ENCODE measurements at places on chromosomes 7 and 10.

DNA sequence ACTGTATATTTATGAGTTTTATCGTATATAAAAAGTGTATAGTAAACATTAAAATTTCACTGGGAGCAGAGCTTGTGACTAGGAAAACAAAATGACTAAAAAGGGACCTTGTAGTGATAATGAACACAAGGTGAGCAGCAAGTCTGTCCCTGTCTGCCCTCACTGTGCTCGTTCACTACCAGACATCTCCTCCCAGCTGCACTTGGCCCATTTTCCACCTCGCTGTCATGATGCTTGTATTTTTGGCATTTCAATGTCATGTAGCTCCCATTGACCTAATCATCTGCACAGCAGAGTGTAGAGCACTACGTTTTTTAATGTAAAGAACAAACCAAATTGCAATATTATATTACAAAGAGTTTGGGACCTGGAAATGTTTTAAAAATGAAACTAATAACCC is 207.2 kb downstream of the ZEB1 start:
- DNase-seq: no peak

- no peak for DNase-seq
These were observed 119.8 kb downstream of the SPAG6 start for GRCh38 chr10:22464966-22465629.

DNA sequence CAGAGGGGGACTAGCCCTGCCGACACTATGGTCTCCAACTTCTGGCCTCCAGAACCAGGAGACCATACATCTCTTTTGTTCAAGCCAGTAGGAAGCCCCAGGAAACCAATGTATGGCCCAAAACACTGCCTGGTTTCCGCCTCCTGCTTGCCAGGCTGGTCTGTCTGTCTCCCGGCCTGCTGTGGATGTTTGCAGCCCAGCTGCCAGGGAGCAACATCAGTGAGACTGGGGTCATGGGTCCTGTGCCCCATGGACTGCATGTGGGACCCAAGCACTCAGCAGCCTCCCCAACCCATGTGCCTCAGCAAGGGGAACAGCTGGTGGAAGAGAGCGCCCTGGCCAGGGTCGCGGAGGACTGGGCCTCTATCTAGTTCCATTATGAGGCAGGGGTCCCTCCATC is 33.4 kb upstream of the NUB1 start:
- DNase-seq: no peak

- DNase-seq: peak; percentile 44
These were observed 453 bp downstream of the SFMBT2 start for GRCh38 chr10:7410301-7410861.

- DNase-seq: no peak
These were observed 183.4 kb upstream of the ADCY1 start for GRCh38 chr7:45390731-45391130.

- no peak for DNase-seq
These were observed 36.0 kb downstream of the PHF14 start for GRCh38 chr7:11009631-11010030.

GRCh38 chr10:516764-517163 is 172.7 kb downstream of the DIP2C start:
- no peak for DNase-seq

DNA sequence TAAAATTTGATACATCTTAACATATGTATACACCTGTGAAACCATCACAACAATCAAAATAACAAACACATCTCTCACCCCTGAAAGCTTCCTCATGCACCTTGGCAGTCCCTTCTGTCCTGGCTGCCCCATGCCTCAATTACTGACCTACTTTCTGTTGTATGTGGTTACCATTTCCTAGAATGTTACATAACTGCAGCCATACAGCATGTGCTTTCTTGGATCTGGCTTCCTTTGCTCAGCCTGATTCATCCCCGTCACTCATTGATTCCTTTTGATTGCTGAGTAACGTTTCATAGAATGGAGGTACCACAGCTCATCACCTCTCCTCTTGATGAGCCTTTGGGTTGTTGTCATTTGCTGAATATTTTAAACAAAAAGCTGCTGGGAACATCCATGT is 165.3 kb downstream of the CELF2 start:
- no peak for DNase-seq

GRCh38 chr7:45623740-45624391 is 49.7 kb downstream of the ADCY1 start:
- no peak for DNase-seq

DNA sequence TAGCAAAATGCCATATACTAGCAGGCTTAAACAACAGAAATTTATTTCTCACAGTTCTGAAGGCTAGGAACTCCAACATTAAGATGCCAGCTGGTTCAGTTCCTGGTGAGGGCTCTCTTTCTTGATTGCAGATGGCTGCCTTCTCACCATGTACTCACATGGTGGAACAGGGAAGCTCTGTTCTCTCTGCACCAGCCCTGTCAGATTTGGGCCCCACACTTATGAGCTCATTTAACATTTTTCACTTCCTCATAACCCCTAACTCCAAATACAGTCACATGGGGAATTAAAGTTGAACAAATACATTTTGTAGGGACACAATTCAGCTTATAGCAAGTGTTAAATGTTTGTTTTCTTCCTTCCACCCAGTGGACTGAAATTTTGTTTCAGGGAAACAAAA is 218.6 kb upstream of the TAC1 start:
- no peak for DNase-seq

DNA sequence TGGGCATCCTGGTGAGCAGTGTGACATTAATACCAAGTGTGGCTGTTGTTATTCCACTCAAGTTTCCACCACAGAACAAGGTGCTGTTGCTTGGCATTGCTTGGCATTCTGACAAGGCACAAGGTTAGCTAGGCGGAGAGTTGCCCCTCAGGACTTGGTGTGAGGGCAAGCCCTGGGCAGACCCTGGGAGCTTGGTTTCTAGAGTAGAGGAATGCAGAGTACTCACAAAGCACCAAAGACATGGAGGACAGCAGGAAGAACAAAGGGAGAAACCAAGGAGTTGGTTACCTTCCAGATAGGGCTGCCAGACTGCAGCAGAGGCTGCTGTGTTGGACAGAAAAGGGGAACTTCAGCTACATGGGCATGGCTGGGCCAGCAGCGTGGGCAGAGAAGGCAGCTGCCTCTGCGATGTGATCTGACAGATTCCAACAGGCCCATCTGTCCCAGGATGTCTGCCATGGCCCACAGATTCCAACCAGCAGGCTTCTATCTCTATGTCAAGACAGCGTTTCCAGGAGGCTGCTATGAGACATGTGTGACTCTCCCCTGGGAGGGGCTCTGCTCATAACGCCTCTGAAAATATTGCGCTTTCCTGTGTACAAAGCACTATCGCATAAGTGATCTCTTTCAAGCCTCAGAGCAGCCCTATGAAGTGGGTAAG is 1.8 kb downstream of the GOLGA7B start:
- peak; percentile 56 for DNase-seq

GRCh38 chr10:32744321-32744720 is 213.7 kb downstream of the ITGB1 start:
- no peak for DNase-seq

DNA sequence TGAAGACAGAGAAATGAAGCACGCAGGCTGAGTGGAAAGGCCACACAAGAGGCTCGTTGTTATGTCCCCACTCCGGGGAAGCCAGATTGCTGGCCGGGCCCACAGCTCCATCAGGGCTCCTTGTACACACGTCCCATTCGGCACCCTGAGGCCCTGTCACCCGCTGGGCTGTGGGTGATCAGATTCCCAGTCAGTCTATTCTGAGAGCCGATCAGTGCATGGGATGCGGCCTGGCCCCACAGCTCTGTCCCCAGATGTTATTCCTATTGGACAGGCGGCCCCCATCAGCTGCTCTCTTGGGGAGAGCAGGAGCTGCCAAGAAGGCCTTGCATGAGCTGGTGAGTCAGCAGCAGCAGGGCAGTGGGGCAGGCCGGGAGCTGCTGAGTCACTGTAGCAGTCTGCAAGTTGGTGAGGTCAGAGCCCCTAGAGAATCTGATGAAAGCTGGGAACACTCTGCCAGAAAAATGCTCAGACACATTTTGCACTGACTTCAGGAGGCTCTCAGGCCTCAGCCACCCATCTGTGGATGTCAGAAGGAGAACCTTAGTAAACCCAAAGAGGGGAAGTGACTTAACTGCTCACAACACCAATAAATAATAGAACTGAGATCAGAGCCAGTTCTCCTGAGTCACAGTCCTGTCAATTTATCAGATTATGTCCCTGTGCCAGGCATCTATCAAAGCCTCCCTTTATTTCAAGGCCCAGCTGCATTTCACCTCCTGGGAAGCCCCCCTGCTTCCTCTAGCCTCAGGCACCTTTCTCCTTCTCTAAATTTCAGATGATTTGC is 9.4 kb upstream of the PSAP start:
- DNase-seq: peak; percentile 24

DNA sequence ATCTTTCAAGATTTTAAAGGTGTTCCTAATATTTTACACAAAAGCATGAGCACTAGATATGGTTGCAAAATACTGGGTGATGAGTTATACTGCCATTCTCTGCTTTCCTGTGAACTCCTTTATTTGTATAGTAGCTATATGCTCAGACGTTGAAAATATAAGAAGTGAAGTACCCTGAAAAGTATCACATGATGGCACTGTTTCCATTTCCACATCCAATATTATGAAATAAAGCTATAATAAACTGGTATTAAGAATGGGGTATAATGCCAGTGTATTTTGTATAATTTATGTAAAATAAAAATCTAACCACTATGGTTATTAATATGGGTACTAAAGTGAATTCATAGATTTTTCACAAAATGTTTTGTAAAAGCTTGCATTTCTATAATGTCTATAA is 79.6 kb upstream of the FOXP2 start:
- DNase-seq: no peak

DNA sequence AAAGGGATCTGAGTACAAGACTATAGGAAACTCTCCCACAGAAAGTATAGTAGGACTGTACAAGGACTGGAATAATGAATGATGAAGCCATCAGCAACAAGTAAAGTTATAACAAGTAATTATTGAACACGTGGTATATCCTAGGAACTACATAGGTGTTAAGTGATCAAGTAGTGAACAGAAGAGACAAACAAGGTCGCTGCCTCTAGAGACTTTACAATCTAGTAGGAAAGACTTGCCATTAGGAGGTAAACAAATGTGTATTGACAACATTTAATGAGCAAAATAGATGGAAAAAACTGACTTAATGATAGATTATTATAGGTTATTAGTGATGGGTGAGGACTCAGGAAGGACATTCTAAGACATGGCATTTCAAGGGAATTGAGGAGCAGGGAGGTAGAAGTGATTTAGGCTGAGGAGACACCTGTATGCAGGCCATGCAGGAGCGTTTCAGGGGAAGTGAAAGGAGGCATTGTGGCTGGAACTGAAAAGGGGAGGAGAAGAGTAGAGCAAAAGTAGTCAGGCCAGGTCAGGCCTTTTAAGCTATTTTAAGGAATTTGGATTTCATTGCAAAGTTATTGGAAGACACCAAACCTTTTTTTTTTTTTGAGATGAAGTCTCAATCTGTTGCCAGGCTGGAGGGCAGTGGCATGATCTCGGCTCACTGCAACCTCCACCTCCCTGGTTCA is 8.5 kb upstream of the GLCCI1 start:
- no peak for DNase-seq

- no peak for DNase-seq
These were observed 48.7 kb downstream of the SP8 start for GRCh38 chr7:20737840-20738448.

DNA sequence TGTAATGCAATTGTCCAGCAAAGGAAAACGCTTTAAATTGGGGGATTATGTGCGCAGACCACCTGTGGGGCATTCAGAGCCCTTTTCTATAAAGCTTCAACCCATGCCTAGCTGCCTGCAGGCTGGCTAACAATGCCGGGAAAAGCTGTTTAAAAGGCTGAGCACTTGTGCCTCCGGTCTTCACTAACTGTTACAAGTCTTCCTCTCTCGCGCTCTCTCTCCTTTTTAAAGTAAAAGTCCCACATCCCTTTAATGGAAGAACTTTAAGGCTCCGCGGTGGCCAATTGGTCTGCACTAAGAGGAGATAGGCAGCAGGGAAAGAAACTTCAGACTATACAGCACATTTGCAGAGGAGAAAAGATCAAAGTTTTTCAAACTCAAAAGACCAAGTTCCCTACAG is 4.6 kb downstream of the FZD8 start:
- DNase-seq: no peak

DNA sequence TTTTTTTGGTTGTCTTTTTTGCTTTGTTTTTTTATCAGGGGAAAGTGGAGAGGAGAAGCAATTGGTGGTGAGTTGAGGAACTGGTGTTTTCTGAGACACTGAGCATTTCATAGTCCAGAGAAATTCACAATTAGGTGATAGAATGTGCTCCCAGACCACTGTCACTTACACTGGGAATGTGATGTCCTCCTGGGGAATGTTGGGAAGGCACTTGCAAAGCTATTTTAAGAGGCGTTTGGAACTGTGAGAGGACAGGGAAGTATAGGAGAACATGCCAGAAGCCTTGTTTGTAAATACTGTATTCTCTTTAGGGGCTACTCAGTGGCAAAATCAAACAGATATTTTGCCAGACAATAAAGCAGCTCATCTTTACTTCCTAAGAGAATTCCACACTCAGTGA is 16.0 kb downstream of the CHRM2 start:
- DNase-seq: no peak

DNA sequence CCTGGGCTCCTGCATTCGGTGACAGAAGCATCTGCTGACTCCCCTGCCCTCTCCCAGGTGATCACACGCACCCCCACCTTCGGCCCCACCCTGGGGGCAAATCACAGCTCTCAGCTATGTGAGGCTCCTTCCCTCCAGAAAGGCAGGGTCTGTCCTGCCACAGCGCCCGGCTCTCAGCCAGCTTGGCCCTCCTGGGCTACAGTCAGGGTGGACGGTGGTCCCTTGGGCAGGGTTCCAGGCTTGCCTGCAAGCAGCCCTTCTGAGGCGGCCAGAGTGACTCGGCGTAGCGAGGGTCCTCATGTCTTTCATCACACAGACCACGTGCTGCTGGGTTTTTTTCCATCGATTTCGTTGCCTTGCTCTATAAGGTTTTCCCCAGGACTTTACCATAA is 53.6 kb upstream of the EBF3 start:
- no peak for DNase-seq

DNA sequence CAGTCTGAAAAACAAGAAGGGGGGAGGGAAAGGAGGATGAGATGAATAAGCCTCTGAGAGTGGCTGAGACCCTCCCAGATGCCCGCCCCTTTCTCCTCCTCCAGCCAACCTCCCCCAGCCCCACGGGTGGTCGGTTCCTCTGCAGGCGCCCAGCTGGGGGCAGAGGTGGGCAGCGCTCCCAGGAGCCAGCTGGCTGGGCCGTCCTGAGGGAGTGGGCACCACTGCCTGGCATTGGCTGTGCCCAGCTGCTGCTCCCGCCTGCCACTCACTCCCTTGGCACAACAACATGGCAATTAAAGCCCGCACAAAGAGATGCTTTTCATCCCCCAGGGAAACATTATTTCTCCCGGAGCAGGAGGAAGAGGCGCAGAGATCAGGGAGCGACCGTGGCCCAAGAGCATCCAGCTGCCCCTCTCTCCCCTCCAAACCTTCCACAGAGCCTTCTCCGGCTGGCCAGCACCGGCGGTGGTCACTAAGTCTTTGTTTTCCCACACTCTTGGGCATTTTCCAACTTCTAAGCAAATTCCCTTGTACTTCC is 107.2 kb downstream of the SPDYE5 start:
- no peak for DNase-seq

GRCh38 chr7:108299251-108299973 is 156.8 kb downstream of the NRCAM start:
- DNase-seq: no peak
